ENCODE measurements at places on chromosomes 5 and 9. TPM values are rescaled to one million over a fixed set of nuclear protein-coding genes. Genes with fewer than 3 reads are reported as not detected.

GZMA gene
- total RNA-seq, result 1.7 TPM

TEK gene
- total RNA-seq, result not detected

SLC6A7 gene
- total RNA-seq, result not detected

WHRN gene
- 4.7 TPM for total RNA-seq

BRINP1 gene
- not detected for total RNA-seq

TMEM252 gene
- not detected for total RNA-seq

IL9 gene
- 0.43 TPM for total RNA-seq

FAM163B gene
- not detected for total RNA-seq

FGF1 gene
- total RNA-seq, result not detected

PCDHGA11 gene
- 0.14 TPM for total RNA-seq

SLC46A2 gene
- total RNA-seq, result not detected

ANKRD31 gene
- 0.47 TPM for total RNA-seq

FOXD4L3 gene
- total RNA-seq, result 0.18 TPM

FBXL7 gene
- not detected for total RNA-seq

RNF208 gene
- total RNA-seq, result 3.1 TPM

PHYHD1 gene
- 0.54 TPM for total RNA-seq

CEL gene
- total RNA-seq, result 9.3 TPM
